Thoracic aorta (tissue), 2 donors: ENCODE measurements at places on chromosomes 4 and X.
A peak's percentile ranks its signal among the peaks of the same experiment; 100 is the strongest.

GRCh38 chr4:123444290-123444731 is 47.7 kb downstream of the SPRY1 start:
- no peaks in the 10 kb centered on the region for H3K36me3 ChIP-seq
- DNase-seq = no peak
- H3K27ac ChIP-seq = no peak overlapping the region
- H3K4me3 ChIP-seq = peak overlapping the region; percentile 27
- H3K4me1 ChIP-seq = no peaks in the 10 kb centered on the region
- no peaks in the 10 kb centered on the region for H3K27me3 ChIP-seq

- no peaks in the 10 kb centered on the region for H3K36me3 ChIP-seq
- no peak for DNase-seq
- no peaks in the 10 kb centered on the region for H3K27me3 ChIP-seq
- H3K27ac ChIP-seq = no peak overlapping the region
- no peak overlapping the region for H3K4me3 ChIP-seq
Measured at GRCh38 chr4:8771258-8771590, 100.4 kb downstream of the HMX1 start.

- no peaks in the 10 kb centered on the region for H3K36me3 ChIP-seq
- DNase-seq = no peak
- H3K4me1 ChIP-seq = no peaks in the 10 kb centered on the region
- no peak overlapping the region for H3K27ac ChIP-seq
- H3K27me3 ChIP-seq = no peaks in the 10 kb centered on the region
- no peak overlapping the region for H3K4me3 ChIP-seq
Measured at GRCh38 chrX:133783274-133783673, 202.1 kb downstream of the GPC3 start.

DNA sequence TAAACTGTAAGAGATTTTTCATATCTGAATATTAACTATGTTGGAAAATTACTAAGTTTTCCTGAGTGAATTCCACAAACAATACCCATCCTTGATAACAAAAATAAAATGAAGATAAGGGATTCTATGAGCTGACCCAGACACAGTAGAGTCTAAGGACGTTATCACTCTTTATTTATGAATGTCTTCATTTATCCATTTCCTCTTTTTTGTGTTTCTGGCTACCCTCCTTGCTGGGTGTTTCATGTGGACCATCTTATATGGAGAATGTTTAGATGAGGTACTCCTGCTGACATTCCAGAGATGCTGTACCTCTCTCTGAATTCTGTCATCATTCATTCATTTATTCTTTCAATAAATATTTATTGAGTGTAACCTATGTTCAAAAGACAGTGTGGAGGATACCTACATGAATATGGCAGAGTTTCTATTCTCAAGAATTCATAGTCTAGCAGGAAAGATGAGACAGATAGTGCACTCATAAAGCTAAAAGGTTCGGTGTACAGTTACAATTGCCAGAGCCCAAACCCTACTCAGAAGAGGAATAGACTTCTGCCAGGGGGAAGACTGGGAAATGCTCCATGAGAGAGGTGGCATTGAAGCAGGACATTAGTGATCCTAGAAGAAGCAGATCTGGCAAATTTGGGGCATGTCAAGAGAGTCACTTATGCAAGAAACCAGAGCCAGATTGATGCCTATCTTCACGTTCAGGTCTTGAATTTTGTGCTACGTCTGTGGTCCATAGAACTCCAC is 195.8 kb downstream of the MAML3 start:
- no peak overlapping the region for H3K4me3 ChIP-seq
- no peak for DNase-seq
- H3K36me3 ChIP-seq = no peaks in the 10 kb centered on the region
- H3K27me3 ChIP-seq = no peaks in the 10 kb centered on the region
- peaks cover 6% of the 10 kb centered on the region for H3K4me1 ChIP-seq
- H3K27ac ChIP-seq = no peak overlapping the region

DNA sequence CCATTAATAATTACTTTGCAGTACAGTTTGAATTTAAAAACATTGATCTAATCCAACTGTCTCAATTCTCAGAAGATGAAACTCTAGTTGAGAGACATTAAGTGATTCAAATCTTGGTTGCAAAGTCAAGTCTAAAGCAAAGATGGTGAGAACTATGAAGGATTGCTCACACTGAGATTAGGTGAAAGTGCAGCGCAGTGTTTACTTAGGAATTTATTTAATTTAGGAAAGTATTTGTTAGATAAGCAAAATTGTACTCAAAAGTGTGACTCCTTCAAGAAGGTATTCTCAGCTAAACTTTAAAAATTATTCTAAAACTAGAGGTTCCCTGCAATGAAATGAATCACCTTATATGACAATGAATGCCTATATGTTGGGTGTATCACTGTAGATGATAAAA is 454.9 kb downstream of the PDGFC start:
- no peak overlapping the region for H3K4me3 ChIP-seq
- no peaks in the 10 kb centered on the region for H3K27me3 ChIP-seq
